NCI-H1092 (cell line): ENCODE measurements at places on chromosomes 6 and 20.

DNA sequence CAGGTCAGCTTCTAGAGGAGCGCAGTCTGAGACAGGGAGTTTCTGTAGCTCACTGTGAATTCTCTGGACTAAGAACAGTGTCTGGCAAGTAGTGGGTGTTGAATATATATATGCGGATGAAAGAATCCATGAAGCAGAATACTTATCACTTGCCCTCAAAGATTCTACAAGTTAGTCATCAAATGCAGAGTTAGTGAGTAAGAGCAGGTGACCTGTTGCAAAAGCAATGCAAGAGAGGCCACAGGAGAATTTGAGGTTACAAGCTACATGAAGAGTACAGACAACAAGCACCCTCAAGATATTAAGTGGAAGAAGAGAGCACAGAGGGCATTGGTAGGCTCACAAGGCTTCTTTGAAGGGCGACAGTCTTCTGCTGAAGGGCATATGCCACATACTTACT is 103.4 kb upstream of the BTBD3 start:
- no peak for DNase-seq

DNA sequence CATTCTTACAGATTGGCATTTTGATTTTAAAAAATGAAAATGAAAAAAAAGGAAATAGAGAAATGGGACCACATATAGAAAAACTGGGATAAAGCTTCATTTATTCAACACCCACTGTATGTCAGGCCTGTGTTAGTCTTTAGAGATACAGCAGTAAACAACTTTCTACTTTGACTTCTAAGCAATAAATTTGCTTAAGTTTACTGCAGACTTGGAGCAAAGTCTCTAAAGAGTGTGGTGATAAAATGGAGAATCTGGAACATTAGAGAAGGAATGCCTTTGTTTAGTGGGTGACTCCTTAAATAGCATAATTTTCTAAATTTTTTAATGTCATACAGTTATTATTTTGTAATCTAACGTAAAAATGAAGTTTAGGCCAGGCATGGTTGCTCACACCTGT is 80.7 kb upstream of the CNKSR3 start:
- DNase-seq = no peak

- no peak for DNase-seq
These were observed 9.1 kb downstream of the GRIK2 start for GRCh38 chr6:101402622-101403031.

- DNase-seq = no peak
These were observed 16.2 kb downstream of the TNXB start for GRCh38 chr6:32092760-32093497.

- DNase-seq = no peak
These were observed 129.4 kb downstream of the BCAS1 start for GRCh38 chr20:53940907-53941545.
